ENCODE measurements at places on chromosomes 6 and 20. TPM values are rescaled to one million over a fixed set of nuclear protein-coding genes. Genes with fewer than 3 reads are reported as not detected.

The RAET1L gene
- not detected for total RNA-seq

The ANKRD66 gene
- total RNA-seq: not detected

The CFAP206 gene
- total RNA-seq: not detected

GRCh38 chr20:1232286-1233111 is 6.7 kb downstream of the RAD21L1 start:
- no peak for DNase-seq

DNA sequence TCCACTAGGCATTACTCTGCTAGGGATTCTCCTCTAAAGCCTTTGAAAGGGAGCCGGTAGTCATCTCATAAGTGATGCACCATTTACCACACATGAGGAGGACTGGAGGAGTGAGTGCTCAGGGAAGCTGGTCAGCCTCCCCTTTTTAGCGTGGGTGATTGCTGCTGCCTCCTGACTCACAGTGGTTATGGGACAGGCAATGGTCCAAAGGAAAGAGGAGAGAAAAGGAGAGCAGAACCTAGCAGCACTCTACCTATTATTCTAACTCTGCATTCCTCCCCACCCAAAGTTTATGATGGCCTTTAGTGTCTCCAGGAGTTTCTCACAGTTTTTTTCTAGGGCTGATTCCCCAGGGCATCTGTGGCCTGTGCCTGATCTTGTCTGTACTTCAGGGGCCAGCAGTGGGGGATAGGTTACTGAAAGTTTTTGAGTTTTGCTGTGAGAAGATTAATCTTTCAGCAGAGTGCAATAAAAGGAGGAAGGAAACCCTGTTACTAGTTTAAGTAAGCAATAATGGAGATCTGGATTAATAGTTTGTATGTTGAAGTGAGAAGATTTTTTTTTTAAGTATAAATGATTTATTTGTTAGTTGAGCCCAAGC is 36.4 kb upstream of the GCLC start:
- no peak for DNase-seq

DNA sequence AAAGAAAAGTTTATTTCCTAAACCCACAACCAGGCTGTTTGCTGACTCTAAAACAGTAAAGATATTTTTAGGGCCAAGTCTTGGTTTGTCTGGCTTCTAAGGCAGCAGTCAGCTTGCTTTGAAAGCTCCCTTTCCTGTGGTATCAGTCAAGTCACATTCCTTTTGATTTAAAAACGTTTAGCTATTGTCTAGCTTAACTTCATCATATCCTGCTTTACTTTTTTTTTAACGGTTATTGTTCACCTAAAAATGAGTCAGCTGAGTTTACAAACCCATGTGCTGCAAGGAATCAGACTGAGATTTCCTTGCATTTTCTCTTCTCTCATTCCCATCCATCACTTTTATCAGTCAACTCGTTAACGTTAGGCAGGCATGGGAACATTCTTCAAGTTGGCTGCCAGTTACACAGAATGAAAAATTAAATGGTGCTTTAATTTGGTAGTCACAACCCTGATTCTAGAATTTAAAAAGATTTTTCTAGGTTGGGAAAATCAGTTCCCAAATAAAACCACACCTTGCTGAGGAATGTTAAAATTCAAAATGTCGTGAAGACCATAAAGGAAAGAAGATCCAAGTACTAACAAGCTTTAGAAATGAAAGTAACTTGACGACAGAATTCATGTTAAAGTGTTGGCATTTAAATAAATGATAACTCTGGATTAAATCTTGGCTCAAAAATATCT is 45.9 kb downstream of the ELOVL5 start:
- no peak for DNase-seq

The HRH3 gene
- not detected for total RNA-seq

The PLAGL1 gene
- total RNA-seq: 10.9 TPM

DNA sequence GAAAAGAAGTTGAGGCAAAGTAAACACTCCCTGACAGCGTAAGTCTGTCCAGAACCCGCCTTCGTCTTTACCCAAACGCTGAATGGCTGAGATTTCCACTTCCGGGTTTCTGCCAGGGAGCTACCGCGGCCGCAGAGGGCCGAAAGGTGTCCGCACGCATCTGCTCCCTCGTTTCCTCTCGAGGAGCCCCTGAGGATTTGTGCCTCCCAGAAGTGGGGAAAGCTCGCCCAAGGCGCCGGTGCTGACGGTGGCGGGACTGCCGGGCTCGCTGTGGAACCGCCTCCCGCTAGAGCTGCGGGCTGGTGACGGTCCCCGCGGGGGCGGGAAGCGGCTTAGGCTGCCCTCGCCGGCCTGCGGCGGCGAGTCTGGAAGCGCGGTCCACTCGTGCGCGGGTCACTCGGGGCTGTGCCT is 1760.2 kb upstream of the DEFB115 start:
- DNase-seq: peak; percentile 47

- no peak for DNase-seq
These were observed 45.3 kb downstream of the VAPB start for GRCh38 chr20:58434326-58434725.

DNA sequence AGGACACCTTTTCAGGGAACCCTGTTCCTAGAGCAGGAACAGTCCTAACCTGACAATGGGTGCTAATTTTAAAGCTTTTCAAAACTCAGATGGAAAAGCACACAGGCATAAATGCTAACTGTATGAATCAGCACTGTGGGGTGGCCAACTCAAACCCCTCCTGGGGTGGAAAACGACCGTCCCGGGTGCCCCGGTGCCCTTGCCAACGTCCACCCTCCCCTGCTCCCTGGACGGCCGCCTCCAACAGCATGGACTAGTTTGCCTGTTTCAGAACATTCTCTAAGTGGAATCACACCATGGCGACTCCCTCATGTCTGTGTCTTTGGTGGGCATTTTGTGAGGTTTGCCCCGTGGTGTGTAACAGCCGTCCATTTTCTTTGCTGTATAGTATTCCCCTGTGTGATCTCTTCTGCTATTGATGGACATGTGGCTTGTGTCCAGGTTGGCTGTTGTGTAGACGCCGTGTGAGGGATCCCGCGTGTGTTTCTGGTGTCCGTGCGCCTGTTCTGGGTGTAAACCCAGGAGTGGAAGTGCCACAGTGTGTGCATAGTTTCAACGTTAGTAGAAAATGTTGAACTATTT is 5.8 kb downstream of the COL20A1 start:
- no peak for DNase-seq

GRCh38 chr20:36467076-36467999 is 74.0 kb upstream of the MYL9 start:
- peak; percentile 62 for DNase-seq

Measured in activated naive CD8-positive, alpha-beta T cell treated with anti-CD3 and anti-CD28 coated beads, Interleukin-2, amount 10 ng/mL, durations not matched to agents 7 days and 5 days (primary cell).